ENCODE measurements at places on chromosomes 6 and 20.

GRCh38 chr20:49889001-49889934 lies 26.1 kb downstream of the SPATA2 start:
- DNase-seq, result no peak

DNA sequence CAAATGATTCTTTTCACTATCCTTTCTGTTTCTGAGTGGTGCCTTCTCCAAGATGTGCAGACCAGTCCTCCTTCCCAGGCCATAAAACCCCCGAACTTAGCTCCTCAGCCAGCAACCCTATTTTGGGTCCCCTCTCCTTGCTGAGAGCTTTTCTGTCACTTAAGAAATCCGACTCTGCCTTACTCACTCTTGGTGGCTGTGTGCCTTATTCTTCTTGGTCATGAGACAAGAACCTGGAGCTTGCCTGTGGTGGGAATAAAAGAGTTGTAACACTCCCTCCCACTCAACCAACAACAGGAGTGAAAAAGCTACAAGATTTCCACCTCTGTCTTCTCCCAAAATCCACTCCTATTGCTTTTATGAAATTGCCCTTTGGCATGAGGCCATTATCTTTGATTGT lies 62.6 kb downstream of the RPS12 start:
- DNase-seq, result no peak

GRCh38 chr6:126957721-126958120 lies 160.8 kb upstream of the RSPO3 start:
- DNase-seq, result no peak

GRCh38 chr6:150486048-150486447 lies 113.6 kb upstream of the PLEKHG1 start:
- DNase-seq, result no peak

DNA sequence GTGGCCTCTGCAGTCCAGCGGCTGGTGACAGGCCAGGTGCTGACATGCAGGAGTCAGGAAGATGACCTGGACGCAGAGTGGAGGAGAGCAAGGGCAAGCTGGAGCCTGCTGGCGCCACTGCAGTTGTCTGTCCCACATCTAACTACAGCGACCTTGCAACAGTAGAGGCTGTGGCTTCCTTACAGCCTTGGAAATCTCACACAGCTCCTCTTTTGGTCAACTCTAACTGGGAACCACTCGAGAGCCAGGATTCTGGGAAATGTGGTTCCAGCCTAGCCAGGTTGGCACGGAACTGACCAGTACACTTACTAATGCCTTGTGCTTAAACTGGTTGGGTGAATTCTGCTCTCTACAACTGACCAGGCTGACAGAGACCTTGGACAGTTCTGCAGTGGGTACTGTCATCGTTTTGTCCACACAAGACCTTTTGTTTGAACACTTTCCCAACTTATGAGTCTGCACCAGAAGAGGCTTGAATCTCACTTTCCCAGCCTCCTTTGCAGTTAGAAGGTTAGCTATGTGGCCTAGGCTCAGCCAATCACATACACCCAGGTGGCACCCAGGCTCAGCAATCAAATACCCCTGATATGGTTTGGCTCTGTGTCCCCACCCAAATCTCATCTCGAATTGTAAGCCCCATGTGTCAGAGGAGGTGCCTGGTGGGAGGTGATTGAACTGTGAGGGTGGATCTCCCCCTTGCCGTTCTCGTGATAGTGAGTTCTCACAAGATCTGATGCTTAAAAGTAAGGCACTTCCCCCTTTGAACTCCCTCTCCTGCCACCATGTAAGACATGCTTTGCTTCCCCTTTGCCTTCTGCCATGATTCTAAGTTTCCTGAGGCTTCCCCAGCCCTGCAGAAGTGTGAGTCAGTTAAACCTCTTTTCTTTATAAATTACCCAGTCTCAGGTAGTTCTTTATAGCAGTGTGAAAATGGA lies 153.5 kb downstream of the ZMYND8 start:
- no peak for DNase-seq

Measured in stimulated activated CD4-positive, alpha-beta T cell treated with anti-CD3 and anti-CD28 coated beads, Interleukin-2, amount 100 ng/mL, for 24 hours (primary cell).